ENCODE measurements at places on chromosomes 6 and 20. TPM values are rescaled to one million over a fixed set of nuclear protein-coding genes. Genes with fewer than 3 reads are reported as not detected.

GRCh38 chr6:169675011-169675410 is 26.8 kb downstream of the WDR27 start:
- no peak for DNase-seq

- DNase-seq, result no peak
These were observed 752.6 kb upstream of the MARCKS start for GRCh38 chr6:113104541-113104940.

DNA sequence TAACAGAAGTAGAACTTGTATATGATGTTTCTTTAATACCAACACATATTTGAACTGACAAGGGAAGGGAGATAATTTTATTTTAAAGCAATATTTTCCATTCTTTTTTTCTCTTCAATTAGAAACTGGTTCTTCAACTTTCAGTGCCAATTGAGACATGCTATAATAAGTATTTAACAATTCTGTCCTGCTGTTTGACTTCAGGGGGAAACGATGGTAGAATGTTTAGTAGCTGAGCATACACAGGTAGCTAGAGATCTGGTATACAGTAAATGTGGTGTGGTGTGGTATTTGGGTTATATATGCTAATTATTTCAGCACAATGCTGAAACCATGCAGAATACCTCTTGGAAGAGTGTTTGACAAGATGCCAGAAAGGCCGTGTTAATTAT is 156.9 kb downstream of the ARID1B start:
- DNase-seq, result no peak

SLC12A5 gene
- total RNA-seq, result 3.2 TPM

CCN5 gene
- 63.6 TPM for total RNA-seq

DNA sequence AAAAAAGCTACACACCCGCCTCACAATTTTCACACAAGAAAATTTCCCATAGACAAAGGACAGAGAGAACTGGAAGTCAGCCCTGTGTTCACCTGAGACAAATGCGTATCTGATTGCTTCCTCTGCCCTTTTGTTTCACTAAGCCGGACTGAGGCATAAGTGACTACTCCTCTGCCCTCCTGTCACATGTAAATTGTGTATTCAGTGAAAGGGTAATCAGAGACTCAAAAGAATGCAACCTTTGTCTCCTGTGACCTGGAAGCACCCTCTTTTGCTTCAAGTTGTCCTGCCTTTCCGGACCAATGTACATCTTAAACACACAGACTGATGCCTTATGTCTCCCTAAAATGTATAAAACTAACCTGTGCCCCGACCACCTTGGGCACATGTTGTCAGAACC is 483.8 kb upstream of the EYS start:
- DNase-seq, result no peak

DNA sequence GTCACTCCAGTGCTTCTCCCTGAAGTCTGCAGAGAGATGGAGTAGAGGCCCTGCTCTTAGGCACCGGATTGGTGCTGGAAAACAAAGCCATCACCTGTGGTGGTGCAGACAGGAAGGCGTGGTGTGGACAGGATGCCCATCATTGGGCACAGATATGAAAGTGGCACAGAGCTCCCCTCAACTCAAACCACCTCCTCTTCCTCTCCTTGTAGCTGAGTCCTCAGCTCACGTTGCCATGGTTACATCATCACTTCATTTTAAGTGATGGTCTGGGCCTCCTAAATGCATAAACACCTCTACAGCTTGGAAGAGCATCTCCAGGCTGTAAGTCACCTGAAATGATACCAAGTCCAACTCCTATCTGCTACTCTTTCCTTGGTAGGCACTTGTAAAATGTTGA is 8.0 kb upstream of the RTF2 start:
- DNase-seq, result no peak

- DNase-seq, result peak; percentile 74
These were observed 50.9 kb upstream of the DACT2 start for GRCh38 chr6:168370310-168370991.

DNA sequence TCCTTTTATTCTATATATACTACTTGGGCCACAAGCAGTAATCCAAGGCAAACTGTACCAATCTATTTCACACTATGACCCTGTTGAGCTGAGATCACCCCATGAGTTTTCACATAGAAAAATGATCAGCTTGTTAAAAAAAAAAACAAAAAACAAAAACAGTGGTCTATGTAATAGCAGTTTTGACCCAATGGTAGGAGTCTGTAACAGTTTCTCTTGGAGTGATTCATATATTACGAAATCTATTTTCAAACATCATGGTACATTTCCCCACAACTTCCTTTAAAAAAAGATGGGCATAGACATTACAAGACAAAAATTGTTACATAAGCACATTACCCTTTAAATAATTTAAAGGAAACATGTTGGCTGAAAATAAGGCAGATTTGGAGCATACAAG is 78.1 kb downstream of the PRSS35 start:
- DNase-seq, result no peak

KCNB1 gene
- total RNA-seq, result 2.1 TPM

FAM209A gene
- not detected for total RNA-seq

DNA sequence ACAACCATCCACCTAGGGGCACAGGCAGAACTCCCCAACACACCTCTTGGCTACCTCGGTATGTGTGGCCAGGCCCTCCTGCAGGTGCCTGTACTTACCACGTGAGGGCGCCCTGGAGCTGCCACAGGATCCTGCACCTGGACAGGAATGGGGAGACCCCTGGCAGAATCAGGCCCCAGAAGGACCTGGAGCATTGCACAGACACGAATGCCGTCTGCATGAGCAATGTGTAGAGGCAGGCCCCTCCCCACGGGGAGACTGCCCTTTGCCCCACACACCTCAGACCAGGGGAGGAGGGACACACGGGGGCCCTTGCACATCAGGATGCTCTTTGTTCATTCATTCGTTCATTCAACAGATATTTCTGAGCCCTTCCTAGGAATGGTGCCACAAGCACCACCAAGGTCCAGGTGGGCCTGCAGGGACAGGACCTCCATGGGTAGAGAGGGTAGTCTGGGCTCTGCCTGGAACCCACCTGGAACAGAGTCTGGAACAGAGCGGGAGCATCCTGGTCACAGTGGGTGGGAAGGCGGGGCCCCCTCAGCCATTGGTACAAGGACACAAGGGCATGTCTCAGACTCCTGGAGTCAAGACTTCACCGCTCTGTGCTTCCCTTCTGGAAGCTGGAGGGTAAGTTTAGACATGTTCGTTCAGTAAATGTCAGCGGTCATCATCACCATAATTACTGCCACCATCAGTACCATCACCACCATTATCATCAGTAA is 32.3 kb downstream of the YTHDF1 start:
- peak; percentile 33 for DNase-seq

GRCh38 chr6:296151-297122 is 4.2 kb downstream of the DUSP22 start:
- DNase-seq, result peak; percentile 52

DNA sequence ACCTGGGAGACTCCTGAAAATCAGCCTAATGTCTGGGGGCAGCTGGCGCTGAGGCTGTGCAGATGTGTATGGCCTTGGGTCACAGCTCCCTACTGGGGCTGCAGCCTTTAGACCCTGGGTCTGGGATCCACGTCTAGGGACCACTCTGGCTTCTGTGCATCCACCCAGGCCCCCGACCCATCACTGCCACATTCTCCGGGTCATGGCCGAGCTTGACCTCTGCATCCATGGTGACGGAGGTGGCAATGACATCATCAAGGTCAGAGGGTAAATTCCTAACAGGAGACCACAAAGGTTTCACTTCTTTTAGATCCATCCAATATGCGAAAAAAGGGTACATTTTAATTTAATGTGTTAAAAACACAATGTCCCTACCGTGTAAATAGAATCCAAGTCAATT is 14.5 kb upstream of the PCMTD2 start:
- DNase-seq, result peak; percentile 6

DNA sequence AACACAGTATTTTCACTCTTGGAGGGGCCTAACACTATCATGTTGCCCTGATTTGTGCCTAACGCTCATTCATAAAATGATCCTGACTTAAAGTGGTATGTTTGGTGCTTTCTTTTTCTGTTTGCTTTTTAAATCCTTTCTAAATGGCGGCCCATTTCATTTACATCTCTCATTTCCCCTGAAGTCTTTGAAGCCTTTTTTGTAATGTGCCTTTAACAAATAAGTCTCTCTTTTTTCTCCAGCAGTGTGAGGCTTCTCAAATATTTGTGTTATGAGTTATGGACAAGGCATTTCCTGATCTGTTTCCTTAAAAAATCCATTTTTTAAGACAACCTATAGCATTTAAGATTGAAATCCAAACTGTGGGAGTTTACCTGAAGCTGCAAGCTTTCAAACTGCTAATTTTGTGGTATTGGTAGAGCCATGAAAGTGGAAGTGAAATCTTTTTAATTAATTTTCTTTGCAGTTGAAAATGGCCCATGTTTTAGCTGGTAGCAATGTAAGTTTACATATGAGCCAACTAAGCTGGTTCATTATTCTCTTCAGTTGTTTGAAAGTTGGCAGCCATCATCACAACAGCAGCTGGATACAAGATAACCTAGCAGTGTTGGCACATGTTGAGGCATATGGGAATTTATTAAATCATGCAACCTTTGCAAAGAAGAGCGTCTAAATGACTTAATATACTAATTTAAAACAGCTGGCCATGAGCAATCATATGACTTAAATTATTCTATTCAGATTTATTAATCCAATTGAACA is 469.7 kb downstream of the CDKAL1 start:
- DNase-seq, result no peak

DNA sequence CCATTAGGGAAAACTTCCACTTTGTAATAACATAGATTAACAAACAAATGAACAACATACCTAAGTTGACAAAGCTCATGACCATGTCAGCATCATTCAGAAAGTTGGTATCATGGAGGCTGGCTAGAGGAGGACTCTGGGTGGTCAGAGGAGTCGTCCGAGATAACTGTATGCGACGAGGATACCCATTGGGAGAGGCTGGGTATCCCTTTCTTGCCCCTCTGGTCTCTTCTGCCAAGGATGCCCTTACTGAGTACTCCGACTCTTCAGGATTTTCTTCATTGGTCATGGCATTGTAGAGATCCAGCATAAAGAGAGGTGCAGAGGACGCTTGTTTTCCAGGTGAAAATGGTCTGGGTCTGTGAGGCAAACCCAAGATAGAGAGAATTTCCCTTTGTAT is 1.1 kb downstream of the BMP5 start:
- no peak for DNase-seq

SLC44A4 gene
- total RNA-seq, result not detected

DNA sequence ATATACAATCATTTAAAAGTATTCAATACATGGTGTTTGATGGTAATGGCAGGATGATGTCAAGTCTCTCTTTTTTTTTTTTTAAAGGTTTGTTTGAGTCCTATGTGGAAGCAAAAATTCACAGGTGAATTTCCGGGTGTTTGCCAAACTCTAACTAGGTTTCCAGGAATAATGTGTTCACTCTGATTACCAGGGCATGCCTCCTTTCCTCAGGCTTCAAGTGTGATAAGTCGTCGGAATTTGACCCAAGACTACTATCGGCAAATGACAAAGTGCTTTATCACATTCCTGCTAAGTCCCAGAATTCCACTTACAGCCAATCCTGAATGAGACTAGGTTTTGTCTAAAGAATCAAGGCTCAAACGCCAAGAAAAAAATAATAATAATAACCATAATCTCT is 7.3 kb downstream of the OARD1 start:
- no peak for DNase-seq

GRCh38 chr6:31010393-31011060 is at the start of gene MUC22:
TSS of gene MUC22 (plus strand) at chr6:31010474. CDS start at chr6:31010707, 233 bp downstream.
- DNase-seq, result no peak

DNA sequence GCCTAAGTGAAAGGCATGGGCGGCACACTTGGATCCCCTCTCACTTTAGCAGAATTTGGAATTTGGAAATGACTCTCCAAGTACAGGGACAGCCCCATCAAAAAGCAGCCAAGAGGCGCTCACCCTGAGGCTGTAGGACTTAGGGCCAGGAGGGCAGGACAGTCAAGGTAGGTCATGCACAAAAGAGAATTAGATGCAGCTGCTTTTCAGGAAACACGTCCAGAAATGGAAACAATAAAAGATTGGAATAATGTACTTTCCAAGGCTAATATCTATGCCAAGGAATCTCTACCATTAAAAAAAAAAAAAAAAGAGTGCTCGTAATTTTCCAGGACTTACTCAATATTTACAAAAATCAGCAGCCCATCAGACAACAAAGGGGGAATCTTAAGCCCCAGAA is 19.9 kb downstream of the PREP start:
- no peak for DNase-seq

GRCh38 chr6:168274037-168274952 is 45.3 kb downstream of the DACT2 start:
- no peak for DNase-seq

- no peak for DNase-seq
These were observed 336.4 kb downstream of the CDH26 start for GRCh38 chr20:60294632-60295031.

FRMD1 gene
- 0.79 TPM for total RNA-seq

RTEL1 gene
- total RNA-seq, result 13.5 TPM

DNA sequence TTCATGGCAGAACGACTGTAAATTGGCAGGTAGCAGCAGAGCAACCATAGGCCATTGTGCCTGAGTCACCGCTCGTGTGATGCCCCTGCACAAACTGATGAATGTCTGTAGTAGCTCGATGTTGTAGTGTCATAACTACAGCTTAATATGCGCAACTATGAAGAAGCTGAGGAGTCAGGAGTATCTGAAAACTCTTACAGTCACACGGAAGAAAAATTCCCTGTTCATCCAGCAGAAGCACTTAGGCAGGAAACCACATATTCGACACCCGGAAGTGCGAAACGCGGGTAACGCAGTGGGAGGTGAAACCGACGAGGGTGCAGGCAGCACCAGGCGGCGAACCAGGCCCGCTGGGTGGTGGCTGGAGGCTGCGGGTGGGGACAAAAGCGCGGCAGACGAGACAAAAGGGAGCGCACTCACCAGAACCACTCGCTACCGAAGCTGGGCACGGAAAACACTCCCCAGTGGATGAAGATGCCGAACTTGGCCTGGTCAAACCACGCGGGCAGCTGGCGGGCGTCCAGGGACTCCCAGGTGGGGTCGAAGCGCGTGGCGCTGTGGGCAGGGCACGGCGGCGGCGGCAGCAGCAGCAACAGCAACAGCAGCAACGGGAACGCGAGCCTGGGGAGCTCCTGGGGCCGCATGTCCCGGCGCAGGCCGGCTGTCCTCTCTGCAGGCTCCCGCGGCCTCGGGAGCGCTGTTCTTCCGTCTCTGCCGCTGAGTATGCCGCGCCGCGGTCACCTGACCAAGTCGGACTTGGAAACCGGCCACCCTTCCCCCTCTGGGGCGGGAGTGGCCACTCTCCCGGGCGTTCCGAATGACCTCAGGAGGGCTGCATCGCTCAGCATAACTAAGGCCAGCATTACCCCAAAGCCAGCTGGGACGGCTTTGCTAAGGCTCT is at the start of gene FUCA2:
Gene FUCA2, minus strand, starts transcription at position 730 of the 901 bp plus-strand sequence. Its CDS starts 86 bp downstream, at position 644.
- DNase-seq, result peak; percentile 95

- peak; percentile 26 for DNase-seq
These were observed 130.1 kb upstream of the DST start for GRCh38 chr6:56772737-56773184.

DNA sequence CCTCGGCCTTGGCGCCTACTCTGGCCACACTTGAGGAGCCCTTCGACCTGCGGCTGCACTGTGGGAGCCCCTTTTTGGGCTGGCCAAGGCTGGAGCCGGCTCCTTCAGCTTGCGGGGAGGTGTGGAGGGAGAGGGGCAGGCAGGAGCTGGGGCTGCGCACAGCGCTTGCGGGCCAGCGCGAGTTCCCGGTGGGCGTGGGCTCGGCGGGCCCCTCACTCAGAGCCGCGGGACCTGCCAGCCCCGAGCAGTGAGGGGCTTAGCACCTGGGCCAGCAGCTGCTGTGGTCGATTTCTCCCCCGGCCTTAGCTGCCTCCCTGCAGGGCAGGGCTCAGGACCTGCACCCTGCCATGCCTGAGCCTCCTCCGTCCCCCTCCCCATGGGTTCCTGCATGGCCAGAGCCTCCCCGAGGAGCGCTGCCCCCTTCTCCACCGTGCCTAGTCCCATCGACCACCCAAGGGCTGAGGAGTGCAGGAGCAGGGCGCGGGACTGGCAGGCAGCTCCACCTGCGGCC is 136.8 kb downstream of the EPHA7 start:
- peak; percentile 17 for DNase-seq

All from left cardiac atrium (tissue), 4 donors.